Ovary (tissue), 10 donors: ENCODE measurements at places on chromosomes 1 and 21. TPM values are rescaled to one million over a fixed set of nuclear protein-coding genes. Genes with fewer than 3 reads are reported as not detected.

DNA sequence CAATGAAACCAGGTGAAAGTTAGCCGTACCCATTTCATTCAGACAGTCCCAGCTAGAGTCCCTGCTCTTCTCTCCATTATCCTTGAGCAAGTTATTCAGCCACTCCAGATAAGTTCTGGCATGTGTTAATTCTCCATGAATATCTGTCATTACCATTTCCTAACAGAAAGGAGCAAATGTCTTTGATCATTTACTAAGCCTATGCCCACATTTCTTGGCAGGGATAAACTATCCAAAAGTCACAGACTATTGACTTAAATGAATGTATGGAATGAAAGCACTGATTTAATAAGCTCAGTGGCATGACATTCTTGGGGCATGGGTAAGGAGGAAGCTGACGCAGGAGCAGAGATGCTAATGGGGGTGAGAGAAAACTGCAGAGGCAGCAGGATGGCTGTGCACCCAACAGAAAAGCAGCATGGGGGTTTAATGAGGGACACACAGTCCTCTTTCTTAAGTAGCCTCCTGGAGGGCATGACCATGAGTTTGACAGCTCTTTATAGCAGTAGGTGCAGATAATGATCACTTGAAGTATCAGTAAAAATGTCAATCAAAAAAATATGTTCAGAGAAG is 17.6 kb upstream of the DHCR24 start:
- no peak overlapping the region for H3K4me3 ChIP-seq
- DNase-seq = no peak
- no peak overlapping the region for H3K27ac ChIP-seq

- no peaks in the 10 kb centered on the region for H3K27me3 ChIP-seq
- no peaks in the 10 kb centered on the region for H3K36me3 ChIP-seq
- no peak overlapping the region for H3K27ac ChIP-seq
- H3K4me3 ChIP-seq = no peak overlapping the region
Measured at GRCh38 chr1:175857756-175858155, 114.4 kb upstream of the TNR start.

DNA sequence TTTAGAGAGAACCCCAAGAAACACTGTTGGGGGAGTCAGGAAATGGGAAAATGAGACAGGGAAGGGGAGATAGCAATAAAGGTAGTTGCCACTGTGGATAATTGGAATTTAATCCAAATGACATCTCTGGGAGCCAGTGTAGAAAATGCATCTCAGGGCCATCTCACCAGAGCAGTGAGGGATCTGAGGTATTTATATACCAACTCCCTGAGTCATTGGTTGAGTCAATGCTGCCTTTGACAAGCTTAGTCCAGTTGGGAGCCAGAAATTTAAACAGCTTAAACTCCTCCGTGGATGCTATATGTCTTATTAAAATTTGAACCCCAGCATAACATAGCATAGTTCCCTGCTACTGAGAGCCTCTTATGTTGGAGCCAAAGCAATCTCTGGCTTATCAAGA is 140.3 kb downstream of the SLC30A10 start:
- no peak overlapping the region for H3K27ac ChIP-seq
- H3K4me3 ChIP-seq = no peak overlapping the region
- no peak for DNase-seq
- H3K27me3 ChIP-seq = no peaks in the 10 kb centered on the region
- no peaks in the 10 kb centered on the region for H3K36me3 ChIP-seq
- H3K4me1 ChIP-seq = no peaks in the 10 kb centered on the region

GRCh38 chr1:10694274-10694632 is 102.2 kb downstream of the CASZ1 start:
- no peaks in the 10 kb centered on the region for H3K36me3 ChIP-seq
- H3K4me3 ChIP-seq = peak overlapping the region; percentile 63
- no peak for DNase-seq
- no peak overlapping the region for H3K27ac ChIP-seq
- no peaks in the 10 kb centered on the region for H3K27me3 ChIP-seq

- H3K36me3 ChIP-seq = no peaks in the 10 kb centered on the region
- H3K27me3 ChIP-seq = no peaks in the 10 kb centered on the region
- no peak overlapping the region for H3K4me3 ChIP-seq
- no peak for DNase-seq
- H3K4me1 ChIP-seq = no peaks in the 10 kb centered on the region
- H3K27ac ChIP-seq = no peak overlapping the region
Measured at GRCh38 chr1:11693917-11694316, 2.4 kb downstream of the DRAXIN start.

- H3K27ac ChIP-seq = no peak overlapping the region
- H3K36me3 ChIP-seq = no peaks in the 10 kb centered on the region
- DNase-seq = no peak
- H3K4me3 ChIP-seq = no peak overlapping the region
Measured at GRCh38 chr21:23951251-23951650, 1656.0 kb downstream of the MRPL39 start.

DNA sequence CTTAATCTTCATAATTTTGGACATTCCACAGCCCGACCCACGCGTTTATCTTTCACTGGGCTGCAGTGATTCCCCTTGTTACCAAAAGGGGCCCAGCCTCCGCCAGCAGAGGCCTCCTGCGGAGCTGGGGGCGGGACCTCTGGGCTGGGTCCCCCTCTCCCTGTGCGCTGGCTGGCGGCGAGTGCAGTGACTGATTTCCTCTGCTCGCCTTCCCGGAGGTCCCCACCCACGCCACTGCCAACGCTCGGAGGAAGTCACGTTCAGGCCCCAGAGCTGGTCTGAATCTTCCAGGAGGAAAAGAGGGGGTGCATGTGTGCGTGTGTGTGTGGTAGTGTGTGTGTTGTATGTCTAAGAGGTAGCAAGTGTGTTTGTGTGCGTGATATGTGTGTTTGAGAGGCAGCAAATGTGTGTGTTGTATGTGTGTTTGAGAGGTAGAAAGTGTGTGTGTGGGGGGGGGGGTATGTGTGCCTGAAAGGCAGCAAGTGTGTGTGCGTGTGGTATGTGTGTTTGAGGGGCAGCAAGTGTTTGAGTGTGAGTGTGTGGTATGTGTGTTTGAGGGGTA is 35.0 kb upstream of the JAK1 start:
- DNase-seq = peak; percentile 68
- H3K4me1 ChIP-seq = peaks cover 6% of the 10 kb centered on the region
- no peaks in the 10 kb centered on the region for H3K27me3 ChIP-seq
- H3K36me3 ChIP-seq = no peaks in the 10 kb centered on the region

DNA sequence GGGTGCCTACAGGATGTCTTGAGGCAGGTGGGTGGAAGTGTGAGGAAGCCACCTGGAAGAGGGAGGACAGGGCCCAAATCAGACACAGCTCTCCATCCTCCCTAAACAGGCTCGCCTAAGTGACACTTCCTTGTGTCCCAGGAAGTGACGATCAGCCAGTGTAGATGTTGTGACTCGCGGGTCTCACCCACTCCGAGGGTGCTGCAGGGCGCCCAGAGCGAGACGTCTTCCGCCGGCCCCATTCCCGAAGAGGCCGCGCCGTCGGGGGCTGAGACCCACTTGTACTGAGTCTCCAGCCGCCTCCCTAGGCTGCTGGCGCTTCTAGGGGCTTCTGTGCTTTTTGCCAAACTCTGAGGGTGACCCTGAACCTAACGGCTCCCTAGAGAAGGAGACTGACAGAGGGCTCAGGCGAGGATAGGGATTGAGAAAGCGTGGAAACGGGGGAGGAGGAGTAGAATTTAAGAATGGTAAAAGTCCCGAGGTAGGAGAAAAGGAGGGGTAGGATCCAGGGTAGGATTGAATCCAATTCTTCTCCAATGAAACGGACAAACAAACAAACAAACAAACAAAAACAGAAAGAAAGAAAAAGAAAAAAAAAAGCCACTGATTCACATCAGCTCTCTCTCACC is 543 bp upstream of the MARK1 start:
- H3K36me3 ChIP-seq = no peaks in the 10 kb centered on the region
- H3K27me3 ChIP-seq = no peaks in the 10 kb centered on the region
- peaks cover 3% of the 10 kb centered on the region for H3K4me1 ChIP-seq
- H3K4me3 ChIP-seq = peak overlapping the region; percentile 55
- no peak for DNase-seq
- H3K27ac ChIP-seq = no peak overlapping the region

DNA sequence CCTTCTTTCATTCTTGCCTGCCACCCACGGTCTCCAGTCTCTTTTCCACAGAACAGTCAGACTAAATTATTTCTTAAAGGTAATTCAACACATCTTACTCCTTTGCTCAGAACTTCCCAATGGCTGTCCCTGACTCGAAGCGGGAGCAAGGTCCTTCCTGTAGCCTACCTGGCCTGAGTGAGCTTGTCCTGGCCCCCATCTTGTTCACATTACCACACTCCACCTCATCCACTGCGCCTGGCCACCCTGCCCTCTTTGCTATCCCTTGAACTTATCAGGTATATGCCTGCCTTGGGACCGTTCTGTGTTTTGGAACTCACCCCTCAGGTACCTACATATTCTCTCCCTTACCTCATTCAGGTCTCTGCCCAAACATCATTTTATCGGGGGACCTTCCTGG is 13.3 kb upstream of the GLIS1 start:
- no peak for DNase-seq
- H3K27me3 ChIP-seq = no peaks in the 10 kb centered on the region
- no peak overlapping the region for H3K4me3 ChIP-seq
- H3K4me1 ChIP-seq = no peaks in the 10 kb centered on the region
- no peaks in the 10 kb centered on the region for H3K36me3 ChIP-seq

DNA sequence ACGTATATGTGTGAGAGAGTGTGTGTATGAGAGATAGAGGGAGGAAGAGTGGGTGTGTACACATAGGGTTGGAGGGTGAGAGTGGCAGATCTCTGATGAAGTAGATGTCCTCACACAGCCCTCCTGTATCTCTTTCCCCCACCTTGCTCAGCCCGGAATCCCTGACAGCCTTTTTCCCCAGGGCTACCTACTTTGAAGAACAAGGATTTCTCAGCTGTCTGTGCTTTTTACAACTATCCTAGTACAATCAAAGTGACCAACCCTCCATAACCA is 29.1 kb upstream of the CADM3 start:
- no peak overlapping the region for H3K4me3 ChIP-seq
- no peaks in the 10 kb centered on the region for H3K27me3 ChIP-seq
- H3K36me3 ChIP-seq = no peaks in the 10 kb centered on the region
- no peak overlapping the region for H3K27ac ChIP-seq

DNA sequence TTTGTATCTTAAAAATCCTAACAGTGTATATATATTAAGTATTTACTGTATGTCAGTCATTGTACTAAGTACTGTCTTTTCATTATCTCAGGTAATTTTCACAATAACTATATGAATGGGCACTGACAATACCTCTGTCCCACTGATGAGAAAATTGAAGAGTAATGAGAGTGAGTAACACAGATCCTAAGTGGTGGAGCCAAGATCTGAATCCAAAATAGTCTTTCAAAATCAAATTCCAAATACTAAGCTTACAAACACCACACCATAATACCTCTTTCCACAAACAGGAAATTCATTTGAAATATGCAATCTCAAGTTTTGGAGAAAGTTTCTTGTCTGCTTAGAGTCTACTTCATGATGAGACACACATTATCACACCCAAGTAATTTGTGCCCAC is 105.9 kb upstream of the EDEM3 start:
- no peaks in the 10 kb centered on the region for H3K4me1 ChIP-seq
- no peak for DNase-seq
- H3K4me3 ChIP-seq = no peak overlapping the region
- H3K27ac ChIP-seq = no peak overlapping the region
- H3K27me3 ChIP-seq = no peaks in the 10 kb centered on the region
- no peaks in the 10 kb centered on the region for H3K36me3 ChIP-seq

DNA sequence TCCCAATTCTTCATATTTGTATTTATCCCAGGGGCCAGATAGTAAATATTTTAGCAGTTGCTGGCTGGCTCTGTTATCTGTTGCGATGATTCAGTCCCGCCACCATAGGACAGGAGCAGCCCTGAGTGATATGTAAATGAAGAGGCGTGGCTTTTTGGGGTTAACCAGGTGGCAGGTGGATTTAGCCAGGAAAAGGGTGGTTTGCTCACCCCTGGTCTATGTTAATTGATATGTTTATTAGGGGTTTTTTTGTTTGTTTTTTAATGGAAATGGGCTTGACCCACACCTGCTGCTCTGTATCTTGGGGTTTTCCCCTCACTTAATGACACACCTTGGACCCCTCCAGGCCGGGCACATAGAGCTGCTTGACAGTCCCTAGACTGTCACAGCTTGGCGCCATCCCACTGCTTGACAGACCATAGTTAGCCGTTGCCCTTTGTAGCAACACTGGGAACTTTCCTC is 62.8 kb downstream of the PIK3CD start:
- H3K36me3 ChIP-seq = no peaks in the 10 kb centered on the region
- H3K27me3 ChIP-seq = no peaks in the 10 kb centered on the region
- H3K4me1 ChIP-seq = peaks cover 10% of the 10 kb centered on the region
- no peak overlapping the region for H3K4me3 ChIP-seq
- no peak overlapping the region for H3K27ac ChIP-seq

GRCh38 chr1:195251900-195252299 is 1356.3 kb downstream of the KCNT2 start:
- no peak overlapping the region for H3K27ac ChIP-seq
- no peak for DNase-seq
- H3K36me3 ChIP-seq = no peaks in the 10 kb centered on the region
- no peaks in the 10 kb centered on the region for H3K27me3 ChIP-seq
- no peaks in the 10 kb centered on the region for H3K4me1 ChIP-seq

GRCh38 chr1:172537366-172537765 is 4.4 kb downstream of the SUCO start:
- H3K36me3 ChIP-seq = no peaks in the 10 kb centered on the region
- DNase-seq = no peak
- H3K27me3 ChIP-seq = no peaks in the 10 kb centered on the region
- no peak overlapping the region for H3K4me3 ChIP-seq
- H3K27ac ChIP-seq = no peak overlapping the region

- no peaks in the 10 kb centered on the region for H3K27me3 ChIP-seq
- H3K4me3 ChIP-seq = no peak overlapping the region
- H3K27ac ChIP-seq = no peak overlapping the region
- no peaks in the 10 kb centered on the region for H3K36me3 ChIP-seq
Measured at GRCh38 chr1:20511518-20512428, 3.8 kb upstream of the MUL1 start.

DNA sequence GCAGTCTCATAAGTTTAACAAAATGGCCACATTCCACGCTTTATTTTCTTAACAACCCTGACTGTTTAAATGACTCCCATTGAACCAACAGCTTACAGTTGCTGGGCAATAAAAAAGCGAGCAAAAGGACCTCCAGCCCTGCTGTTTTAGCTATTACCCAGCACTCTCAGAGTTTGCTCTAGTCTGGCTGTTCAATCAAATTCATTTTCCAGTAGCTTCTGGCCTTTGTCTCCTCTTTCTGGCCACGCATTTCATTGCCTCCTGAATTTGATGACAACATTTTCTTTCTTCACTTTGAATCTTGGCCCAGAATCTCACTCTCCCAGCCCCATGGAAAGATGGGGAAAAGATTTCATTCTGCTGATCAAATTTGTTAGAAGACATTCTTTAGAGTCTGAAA is 44.1 kb upstream of the DOCK7 start:
- no peak overlapping the region for H3K27ac ChIP-seq
- no peak overlapping the region for H3K4me3 ChIP-seq
- H3K36me3 ChIP-seq = no peaks in the 10 kb centered on the region

Gene BARHL2
- total RNA-seq = not detected

Gene WNT3A
- total RNA-seq = not detected

Gene LCE2B
- total RNA-seq = not detected

Gene LORICRIN
- 0.25 TPM for total RNA-seq

Gene SPRR4
- total RNA-seq = not detected

Gene CAPZB
- total RNA-seq = 247 TPM

Gene PODN
- 254 TPM for total RNA-seq

Gene SPATA45
- not detected for total RNA-seq
